ENCODE measurements at places on chromosomes 7 and 10.

GRCh38 chr10:71436268-71437125, 39.8 kb downstream of the CDH23 start:
- no peak for DNase-seq

DNA sequence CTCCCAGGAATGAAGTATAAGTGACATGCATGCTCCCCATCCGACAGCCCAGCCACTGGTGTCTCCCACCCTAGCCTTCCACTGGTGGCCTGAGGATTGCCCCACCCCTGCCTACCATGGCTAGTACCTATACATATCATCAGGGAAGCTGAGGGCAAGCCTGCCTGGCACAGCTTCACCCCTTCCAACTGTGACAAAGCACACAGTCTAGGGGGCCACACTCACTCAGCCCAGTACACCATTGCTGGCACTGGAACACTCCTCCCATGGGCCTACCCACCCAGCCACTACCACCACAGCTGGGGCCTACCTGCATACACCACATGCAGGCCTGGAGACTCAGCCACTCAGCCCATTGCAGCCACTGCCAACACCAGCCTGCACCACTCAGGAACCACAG, 393.1 kb upstream of the STEAP1 start:
- no peak for DNase-seq

DNA sequence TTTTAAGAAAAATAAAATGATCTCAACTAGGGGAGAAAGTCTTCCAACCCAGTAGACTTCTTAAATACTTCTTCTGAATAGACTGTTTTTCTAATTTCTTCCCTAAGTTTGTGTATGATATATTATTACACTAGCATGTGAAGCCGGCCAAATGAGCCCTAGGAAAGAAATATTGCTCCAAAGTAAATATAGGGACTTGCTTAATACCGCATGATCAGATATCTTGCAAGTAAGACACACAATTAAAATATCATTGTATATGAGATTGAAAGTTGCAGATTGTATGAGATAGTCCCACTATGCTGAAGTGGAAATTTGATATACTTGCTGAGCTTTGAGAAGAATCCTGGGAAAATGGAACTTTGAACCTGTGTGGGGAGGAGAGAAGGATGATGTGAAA, 225.7 kb downstream of the BAMBI start:
- no peak for DNase-seq

DNA sequence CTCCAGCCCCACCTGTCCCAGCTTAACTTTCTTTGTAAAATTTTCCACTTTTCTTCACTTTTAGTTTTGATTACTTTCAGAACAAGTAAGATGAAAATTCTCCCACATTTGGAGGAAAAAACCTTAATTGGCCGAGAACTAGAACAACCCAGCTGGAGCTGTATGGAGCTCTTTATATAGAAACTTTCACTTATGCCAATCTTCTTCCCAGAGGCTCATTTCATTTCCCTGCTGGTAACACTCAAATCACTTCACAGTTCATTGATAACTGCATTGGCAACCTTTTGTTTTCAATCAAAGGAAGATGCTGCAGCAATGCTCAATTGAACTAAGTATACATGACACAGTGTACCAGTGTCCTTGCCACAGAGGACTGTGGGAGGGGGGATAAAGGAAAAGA, 176.2 kb upstream of the NOBOX start:
- DNase-seq = no peak

DNA sequence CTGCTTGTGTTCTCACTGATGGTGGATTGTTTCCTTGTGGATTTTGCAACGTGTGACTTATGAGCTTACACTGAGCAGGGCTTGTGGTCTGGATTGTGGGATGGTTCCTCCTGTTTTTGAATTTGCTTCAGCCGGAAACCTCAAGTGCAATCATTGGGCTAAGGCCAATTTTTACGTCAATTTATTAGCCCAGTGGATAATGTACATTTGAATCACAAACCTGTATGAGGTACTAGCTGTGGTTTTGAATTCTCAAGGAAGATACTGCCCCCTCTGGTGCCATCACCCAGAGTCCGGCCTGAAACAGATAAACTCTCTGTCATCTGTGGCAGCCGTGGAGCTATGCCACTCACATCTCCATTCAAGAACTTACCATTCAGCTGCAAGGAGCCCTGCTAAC, 7.3 kb upstream of the ZNF777 start:
- no peak for DNase-seq

DNA sequence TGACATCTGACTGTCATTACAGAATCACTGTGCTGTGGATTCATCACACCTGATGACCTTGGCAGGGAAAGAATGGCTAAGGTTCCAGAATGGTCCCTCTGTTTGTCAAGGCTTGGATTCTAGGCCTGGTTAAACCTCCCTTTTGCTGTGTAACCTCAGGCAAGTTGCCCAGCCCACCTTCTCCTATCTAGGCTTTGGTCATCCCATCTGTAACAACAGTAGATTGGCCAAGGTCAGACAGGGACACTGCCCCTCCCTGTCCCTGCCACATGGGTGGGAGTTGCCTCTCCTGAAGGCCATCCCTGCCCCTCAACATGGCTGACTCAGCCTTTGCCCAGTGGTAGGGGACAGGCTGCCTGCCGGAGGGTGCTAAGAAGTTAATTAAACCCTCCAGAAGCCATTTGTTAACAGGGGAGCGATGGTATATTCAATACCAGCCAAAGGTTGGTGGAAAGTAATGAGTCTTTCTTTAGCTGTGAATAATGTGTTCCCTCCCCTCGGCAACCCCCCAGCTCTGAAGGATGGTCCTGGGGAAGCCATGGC, 149.8 kb upstream of the PCBD1 start:
- no peak for DNase-seq

GRCh38 chr10:128907155-128907941, 559.7 kb upstream of the MGMT start:
- no peak for DNase-seq

DNA sequence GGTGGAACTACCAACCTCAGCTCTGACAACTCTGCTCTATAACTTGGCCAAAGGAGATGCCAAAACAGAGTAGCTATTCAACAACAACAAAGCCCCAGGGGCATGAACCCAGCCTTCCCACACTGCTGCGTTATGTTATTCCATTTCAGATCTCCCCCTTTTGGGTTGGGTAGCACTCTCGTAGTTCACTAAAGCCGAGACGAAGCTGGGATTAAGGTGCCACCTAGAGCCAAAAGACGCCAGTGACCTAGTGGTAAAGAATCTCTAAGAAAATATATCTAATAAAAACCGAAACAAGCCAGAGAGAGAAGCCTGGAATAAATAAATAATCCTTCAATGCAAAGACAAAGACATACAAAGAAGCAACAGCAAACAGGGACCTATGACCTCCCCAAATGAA, 217.3 kb downstream of the HERPUD2 start:
- DNase-seq = no peak

- DNase-seq = no peak
Observed at GRCh38 chr7:114916261-114916892, 5.5 kb upstream of the MDFIC start.

DNA sequence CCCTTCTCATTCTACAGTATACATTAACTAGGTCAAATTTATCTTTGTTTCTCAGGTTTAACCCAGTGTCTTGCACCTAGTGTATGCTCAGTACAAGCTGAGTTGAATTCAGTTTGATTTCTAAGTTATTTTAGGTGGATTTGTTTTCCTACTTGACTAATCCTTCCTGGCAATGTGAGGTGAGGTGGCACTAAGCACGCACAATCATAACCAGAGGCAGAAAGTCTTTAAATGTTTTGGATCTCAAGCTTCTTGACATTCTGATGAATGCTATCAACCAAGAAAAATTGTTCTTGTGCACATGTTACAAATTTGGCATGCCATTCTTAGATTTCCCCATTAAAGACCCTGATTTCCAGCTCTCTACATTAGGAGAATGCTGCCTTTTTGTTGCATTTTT, 3.2 kb downstream of the BZW2 start:
- no peak for DNase-seq

DNA sequence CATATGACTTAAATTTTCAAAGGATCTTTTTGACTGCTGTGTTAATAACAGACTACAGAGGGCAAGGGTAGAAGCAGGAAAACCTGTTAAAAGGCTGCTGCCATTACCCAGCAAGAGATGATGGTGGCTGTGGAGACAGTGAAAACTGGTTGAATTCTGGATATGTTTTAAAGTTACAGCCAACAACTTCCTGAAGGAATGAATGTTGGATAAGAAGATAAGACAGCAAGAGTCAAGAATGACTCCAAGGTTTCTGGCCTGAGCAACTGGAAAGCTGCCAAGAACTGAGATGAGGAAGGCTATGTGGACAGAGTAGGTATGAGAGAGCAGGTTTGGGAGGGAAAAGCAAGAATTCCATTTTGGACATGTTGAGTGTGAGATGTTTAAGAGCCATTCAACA, 19.1 kb downstream of the CNOT4 start:
- DNase-seq = no peak

DNA sequence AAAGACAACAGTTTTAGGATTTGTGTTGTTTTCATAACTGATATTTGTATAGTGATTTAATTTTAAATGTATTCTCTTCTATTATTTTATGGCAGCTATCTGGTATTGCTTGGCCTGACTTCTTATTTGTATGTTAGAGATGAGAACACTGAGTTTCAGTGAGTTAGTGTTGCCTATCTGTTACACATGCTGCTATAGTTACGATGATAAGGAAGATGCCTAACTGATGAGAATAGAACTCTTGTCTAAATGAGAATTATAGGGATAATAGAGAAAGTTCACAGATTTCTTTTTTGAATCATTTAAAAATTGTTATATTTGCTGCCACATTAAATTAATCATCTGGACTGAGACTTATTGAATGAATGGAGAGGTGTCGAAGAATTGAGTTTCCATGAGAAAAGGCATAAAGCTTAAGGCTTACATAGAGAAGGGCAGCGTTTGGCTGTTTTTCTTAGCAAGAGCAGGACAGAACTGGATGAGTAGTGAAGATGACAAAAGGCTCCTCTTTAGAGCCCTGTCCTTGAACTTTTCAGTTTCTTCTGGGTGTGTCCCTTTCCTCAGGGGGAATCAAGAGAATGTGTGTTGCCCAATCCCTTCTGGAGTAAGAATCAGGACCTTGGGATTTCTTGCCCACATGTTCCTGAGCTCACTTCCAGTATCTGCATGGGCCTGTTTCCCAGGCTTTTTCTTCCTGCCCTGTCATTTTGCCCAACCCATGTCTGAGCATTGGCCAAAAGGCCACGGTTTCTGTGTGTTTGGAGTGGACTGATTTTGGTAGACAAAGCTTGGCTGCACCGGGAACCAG, 195.6 kb upstream of the CSTF2T start:
- no peak for DNase-seq

DNA sequence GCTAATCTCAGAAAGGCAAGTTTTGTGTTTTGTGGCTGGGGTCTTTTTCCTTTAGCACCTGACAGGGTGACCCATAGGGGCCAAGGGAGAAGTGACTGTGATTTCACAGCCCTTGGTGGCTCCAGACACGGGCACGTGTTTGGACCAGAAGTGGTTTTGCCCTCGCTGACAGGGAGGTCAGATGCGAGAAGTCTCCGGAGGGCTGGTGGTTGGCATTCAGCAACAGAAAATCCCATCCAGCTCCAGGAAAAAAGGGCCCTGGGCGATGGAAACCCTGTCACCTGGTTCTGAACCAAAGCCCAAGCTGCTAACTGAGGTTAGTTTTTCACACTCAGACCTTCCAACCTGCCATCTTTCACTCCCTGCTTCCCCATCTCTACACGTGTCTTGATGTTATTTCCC, 272.9 kb downstream of the TRIL start:
- no peak for DNase-seq

- DNase-seq = no peak
Observed at GRCh38 chr7:158407581-158408317, 179.9 kb downstream of the PTPRN2 start.

DNA sequence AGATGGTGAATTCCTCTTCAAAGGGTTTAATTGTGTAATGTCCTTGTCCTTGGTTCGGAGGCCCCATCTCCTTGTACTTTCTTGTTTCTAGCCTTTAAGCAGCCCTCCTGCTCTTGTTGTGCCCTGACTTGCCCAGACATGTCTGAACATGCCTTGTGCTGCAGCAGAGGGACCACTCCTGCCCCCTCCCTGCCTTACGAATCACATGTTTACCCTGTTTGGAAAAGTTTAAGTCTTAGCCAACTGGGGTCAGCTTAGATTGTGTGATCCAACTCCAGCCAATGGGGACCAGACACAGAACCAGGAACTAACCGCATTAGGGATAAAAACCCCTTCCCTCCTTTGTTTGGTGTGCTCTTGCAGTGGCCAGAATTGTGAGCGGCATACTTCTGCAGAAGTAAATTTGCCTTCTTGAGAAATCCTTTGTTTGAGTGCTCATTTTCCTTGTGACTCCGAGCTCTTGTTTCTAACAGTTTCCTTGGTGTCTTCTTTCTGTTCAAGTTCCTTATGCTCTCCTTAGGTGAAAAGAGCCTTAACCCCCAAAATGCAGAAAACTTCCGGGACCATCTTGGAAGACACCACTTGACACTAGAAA, 29.4 kb downstream of the CLRN3 start:
- DNase-seq = no peak

DNA sequence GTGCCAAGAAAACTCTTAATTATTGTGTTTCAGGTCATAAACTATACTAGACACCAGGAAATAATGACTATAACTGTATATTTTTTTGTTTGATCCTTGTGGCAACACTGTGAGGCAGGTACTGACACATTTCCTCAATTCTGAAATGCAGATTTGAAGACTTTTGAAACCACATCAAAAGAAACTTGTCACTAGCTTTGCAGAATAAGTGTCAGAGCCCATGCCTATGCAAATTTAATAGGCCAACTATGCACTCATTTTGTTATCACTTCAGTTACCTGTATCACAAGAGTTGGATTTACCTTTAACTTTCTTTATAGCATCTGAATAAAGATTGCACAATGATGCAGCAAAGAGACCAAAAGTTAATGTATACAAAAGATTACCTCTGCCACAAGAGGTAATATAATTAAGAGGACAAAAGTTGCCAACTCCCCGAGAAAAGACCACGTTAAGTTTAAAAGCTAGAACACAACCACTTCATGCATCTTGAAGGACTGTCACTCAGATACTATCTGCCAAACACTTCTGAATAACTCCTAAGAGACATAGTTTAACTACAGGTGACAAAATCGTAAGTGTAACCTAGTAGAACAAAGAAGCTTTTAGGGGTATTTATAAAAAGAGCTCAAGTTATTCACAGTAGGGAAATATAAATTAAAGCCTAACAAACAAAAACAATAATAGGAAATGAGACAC, 80.5 kb downstream of the ELAPOR2 start:
- no peak for DNase-seq

DNA sequence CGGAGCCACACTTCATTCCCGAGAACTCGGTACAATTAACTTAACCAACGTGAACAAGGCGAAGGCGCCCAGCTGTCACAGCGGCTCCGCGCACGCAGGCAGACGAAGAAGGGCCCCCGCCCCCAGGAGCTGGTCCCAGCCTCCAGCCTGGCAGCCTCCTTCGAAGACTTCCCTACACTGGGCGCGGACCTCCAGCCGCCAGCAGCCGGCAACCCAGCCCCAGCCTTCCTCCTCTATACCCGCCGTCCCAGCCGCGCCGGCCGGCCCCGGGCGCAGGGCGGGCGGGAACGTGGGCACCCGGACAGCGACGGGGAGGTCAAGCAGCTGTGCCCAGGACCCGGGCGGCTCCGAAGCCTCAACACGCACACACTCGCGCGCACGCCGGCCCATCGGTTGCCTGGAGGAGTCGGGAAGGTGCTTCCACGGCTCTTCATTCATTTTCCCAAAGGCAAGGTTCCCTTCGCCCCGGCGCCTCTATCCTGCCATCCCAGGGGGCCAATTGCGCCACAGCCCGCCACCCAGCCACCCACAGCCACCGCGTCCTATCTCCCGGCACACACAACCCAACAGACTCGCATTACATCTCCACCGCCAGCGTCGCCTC, 1.6 kb downstream of the CHST15 start:
- no peak for DNase-seq
